ENCODE measurements at places on chromosomes 5 and 9.
A peak's percentile ranks its signal among the peaks of the same experiment; 100 is the strongest.

GRCh38 chr5:111223787-111224560, at the start of gene CAMK4:
Gene CAMK4, plus strand, starts transcription at chr5:111224384. Its CDS starts 100 bp downstream, at chr5:111224484.
- DNase-seq, result peak; percentile 70

DNA sequence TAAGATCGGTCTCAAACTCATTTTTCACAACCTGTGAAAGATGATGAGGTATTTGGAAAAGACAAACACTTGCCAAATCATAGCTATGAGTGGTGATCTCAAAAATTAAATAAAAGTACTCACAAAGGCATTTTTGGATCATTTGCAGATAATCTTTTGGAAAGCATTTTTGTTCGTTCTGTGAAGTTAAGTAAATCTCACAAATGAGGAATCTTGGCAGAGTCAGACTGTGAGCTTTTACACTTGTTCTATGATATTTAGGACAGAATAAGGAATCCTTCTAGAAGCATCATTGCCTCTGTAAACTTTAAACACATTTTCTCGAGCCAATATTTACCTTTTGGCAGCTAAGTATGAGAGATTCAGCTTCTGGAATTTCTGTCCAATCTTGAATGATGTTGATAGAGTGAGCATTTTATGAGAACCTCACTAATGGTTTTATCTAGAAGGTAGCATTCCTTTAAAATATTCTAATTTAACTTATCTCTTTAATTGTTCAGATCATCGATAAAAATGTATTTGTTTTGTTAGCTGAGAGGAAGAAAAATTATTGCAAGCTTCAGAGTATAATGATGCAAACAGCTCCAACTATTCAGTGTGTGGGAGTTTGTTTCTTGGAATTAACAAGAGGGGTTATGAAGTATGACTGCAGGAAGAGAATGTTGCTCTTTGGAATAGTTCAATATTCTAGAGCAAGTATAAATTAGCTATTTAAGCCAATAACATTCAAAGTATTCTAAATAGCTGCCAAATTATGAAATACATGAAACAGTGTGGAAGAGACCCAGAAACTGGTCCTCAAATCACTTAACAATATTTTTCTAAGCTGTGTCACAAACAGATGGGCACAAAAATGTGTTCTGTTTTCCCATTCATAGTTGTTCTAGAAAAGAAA, 48.6 kb upstream of the SLCO6A1 start:
- DNase-seq, result no peak

DNA sequence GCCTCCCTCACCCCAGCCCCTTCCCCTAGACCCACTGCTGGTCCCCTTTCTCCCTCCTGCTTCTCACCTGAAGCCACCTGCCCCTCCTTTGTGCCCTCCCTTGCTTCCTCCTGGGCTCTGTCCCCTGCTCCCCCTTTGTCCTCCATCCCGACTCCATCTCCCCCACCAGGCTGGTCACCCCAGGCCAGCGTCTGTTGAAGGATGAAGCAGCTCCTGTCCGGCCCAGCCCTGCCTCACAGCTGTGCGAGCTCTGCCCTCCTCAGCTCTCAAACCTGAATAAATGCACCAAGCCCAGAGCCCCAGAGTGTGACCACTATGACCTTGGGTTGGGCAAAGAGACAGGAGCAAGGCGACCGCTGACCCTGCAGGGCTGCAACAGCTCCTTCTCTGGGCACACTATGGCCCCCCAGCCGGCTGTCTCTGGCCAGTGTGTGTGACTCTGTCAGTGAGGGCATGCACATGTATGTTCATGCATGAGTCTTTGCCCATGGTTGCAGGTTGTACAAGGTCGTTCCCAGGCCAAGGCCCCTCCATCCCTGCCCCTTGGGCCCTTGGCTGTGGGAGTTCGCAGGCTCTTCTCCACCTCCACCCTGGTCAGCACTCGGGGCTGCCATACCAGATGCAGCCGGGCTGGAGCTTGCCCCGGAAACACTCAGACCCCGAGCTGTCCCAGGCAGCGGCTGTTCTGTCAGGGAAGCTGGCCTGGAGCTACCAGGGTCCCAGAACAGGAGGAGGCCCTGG, 3.3 kb downstream of the LCN12 start:
- DNase-seq, result no peak

DNA sequence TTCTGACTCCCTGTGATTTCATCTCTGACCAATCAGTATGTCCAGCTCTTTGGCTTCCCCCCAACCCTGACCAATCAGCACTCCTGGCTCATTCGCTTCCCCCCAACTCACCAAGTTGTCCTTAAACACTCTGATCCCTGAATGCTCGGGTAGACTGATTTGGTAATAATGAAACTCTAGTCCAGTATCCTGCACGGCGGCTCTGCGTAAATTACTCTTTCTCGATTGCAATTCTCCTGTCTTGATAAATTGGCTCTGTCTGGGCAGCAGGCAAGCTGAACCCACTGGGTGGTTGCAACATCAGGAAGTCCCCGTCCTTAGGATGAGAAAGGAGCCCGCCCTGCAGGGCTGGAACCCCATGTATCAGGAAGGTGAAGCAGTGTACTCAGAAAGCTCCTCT, 10.4 kb downstream of the FCN2 start:
- no peak for DNase-seq

DNA sequence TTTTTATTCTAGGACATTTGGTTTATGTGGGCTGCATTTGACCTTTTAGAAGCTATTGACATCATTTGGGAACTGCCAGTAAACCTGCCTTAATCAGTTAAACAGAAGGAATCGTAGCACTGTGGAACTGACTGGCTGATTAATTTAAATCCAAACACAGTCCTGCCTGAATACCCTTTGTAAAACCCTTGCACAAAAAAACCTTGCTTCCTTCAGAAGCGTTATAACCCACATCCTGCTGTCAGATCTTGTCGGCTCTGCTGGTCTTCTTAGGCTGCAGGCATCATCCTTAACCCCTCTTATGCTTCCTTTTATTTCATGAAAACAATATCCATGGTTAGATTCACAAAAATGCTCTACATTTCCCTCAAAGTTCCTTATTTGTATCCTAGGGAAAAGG, 46.3 kb downstream of the PAM start:
- DNase-seq, result no peak

GRCh38 chr5:3036041-3036788, 284.7 kb upstream of the IRX2 start:
- no peak for DNase-seq

DNA sequence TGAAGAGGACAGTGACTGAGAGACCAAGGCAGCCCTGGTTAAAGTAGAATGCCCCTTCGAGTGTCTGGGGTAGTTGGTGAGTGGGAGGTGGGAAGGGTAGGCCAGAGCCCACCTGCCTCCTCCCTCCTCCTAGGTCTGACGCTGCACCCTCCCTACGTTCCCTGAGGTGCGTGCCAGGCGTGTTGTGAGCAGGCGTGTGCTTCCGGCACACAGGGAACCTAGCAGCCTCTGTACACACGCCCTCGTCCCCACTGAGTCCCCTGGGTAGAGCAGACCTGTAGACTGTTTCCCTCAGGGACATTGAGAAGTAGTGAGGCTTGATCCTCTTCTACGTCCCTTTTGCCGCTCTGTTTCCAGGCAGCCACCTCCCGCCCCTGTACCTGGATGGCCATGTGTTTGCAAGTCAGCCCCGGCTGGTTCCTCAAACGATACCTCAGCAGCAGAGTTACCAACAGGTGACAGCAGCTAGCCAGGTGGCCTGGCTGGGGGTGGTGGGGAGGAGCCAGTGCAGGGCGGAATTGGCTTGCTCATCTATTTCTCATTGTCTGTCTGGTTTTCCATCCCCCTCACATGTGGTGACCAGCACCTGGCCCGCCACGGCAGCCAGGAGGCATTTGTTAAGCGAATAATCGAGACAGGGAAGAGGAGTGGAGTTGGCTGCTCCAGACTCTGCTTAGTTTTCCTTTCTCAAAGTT, 16.8 kb upstream of the POMT1 start:
- no peak for DNase-seq

- no peak for DNase-seq
Observed at GRCh38 chr5:30933599-30933998, 259.9 kb upstream of the CDH6 start.

DNA sequence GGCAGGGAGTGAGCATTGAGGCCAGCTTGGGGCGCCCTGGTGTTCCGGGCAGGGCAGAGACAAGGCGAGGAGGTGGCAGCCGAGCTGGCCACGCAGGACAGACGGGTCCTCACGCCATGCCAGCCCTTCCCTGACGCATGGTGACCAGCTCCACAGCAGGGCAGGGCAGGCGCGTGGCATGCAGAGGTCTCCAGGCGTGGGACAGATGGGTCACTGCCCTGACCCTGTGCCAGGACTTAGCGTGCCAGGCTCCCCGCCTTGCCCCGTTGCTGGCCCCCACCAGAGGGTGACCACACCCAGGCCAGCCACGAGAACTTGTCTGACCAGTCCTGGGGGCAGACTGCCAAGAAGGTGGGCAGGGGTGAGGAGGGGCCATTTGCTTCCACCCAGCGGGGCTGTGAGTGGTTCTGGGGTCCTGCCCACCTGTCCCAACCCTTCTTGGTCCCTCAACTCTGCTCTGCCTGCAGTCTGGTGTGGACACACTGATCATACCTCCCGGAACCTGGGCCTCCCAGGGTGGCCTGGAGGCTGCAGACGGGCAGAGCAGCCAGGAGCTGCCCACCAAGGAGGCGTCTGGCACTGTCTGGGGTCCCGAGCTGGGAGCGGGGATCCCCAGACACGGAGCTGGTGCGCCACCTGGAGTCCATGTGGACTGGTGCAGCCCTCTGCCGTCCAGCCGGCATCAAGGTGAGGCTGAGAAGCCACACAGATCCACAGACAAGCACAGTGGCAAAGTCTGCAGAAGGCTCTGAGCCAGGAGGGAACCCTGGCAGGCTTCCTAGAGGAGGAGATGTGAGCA, at the start of gene RNF224:
TSS of gene RNF224 (plus strand) at position 449 of the 799 bp plus-strand sequence. CDS start 834 bp downstream, outside the sequence.
- peak; percentile 66 for DNase-seq
